ENCODE measurements at places on chromosomes 2 and 18.

DNA sequence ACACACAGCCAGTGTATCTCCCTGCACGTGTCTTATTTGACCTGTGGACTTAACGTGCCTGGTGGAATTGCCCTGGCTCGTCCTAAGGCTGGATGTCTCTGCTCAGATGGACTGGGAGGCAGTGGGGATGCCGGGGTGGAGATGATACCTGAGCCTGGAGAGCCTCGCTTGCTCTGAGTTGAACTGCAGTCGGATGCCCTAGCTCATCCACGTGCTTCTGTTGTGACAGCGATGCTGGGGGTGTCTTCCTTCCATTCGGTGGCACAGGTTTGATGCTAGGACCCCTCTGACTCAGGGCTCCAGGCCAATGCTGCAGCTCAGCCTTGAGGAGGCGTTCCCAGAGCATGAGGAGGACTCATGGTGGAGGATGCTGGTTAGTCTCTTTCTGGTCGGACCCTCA is 117.6 kb downstream of the SH3RF3 start:
- no peak for DNase-seq

- peak; percentile 14 for DNase-seq
Measured at GRCh38 chr2:148957023-148957422, 81.5 kb upstream of the LYPD6B start.

- DNase-seq: no peak
Measured at GRCh38 chr2:37392428-37392827, 48.0 kb downstream of the QPCT start.

DNA sequence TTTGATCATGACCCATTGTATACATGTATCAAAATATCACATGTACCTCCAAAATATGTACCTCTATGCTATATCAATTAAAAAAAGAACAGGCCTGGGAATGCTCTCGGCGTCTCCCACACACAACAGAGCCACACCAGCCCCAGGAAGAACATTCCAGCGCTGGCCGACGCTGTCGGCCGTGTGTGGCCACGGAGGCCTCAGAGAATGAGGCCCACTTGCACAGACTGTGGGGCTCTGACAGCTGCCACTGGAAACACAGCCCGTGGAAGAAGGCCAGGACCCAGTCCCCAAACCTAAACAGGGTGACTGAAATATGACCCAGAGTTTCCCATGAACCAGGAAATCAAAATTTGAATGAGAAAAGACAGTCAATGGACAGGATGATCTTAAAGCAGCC is 69.7 kb downstream of the EIPR1 start:
- DNase-seq: no peak

DNA sequence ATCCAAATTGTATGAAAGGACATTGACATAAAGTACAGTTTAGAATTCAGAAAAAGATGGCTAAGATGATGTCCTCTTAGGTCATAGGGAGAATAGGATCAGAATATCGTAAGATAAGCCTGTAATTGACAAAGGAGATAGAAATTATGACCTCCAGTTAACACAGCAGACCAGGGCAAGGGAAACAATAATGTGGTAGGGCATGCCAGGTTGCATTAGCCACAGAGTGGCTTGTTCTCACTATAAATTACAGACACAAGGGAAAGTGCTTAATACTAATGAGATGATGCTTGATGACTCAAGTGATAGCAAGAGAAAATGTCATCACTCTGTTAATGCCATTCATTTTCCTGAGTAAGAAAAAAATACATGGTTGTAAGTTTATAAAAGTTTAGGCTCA is 48.9 kb upstream of the LRP1B start:
- no peak for DNase-seq
